ENCODE measurements at places on chromosomes 7 and 10. TPM values are rescaled to one million over a fixed set of nuclear protein-coding genes. Genes with fewer than 3 reads are reported as not detected.

SDHAF3 gene
- total RNA-seq, result 18.3 TPM

SPDYE11 gene
- not detected for total RNA-seq

COL26A1 gene
- total RNA-seq, result not detected

GNAT3 gene
- total RNA-seq, result not detected

LIPM gene
- not detected for total RNA-seq

KCNMA1 gene
- total RNA-seq, result not detected

CYP2C19 gene
- not detected for total RNA-seq

PHF14 gene
- 41.1 TPM for total RNA-seq

OR9A2 gene
- total RNA-seq, result not detected

LIPN gene
- not detected for total RNA-seq

RBAK gene
- total RNA-seq, result 22.8 TPM

BAG3 gene
- 14.4 TPM for total RNA-seq

MAGI2 gene
- total RNA-seq, result 0.58 TPM

ALOX5 gene
- 11.2 TPM for total RNA-seq

GPC2 gene
- 40.1 TPM for total RNA-seq

SORBS1 gene
- total RNA-seq, result 1.7 TPM

MUC3A gene
- total RNA-seq, result not detected

HOGA1 gene
- total RNA-seq, result not detected

HOXA4 gene
- 0.31 TPM for total RNA-seq

PRSS2 gene
- not detected for total RNA-seq
